ENCODE measurements at places on chromosomes 3 and 15.

DNA sequence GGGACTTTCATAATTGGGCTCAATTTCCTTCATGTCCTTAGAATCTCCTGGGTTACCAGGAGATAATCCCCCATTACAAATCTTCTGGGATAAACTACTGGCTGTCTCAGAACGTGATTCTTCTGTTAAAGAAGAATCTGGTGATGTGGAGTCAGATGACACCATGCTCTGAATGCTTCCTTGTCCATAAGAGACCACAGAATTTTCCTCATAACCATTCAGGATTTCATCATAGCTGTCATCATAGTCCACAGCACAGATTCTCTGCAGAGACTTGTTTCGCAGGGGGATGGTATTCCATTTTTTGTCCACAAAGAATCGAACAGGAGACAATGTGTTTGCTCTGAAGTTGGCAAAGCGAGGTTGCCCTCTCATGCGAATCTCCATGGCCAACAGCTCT lies 109.8 kb upstream of the TSPAN3 start:
- DNase-seq: no peak

GRCh38 chr3:100047455-100048141 lies 66.7 kb downstream of the FILIP1L start:
- DNase-seq: no peak

GRCh38 chr3:25427563-25427941 lies 511 bp upstream of the RARB start:
- DNase-seq: peak; percentile 50

- no peak for DNase-seq
These were observed 16.1 kb upstream of the CSPG5 start for GRCh38 chr3:47594792-47595191.

- DNase-seq: no peak
These were observed 245.1 kb downstream of the ADAMTS17 start for GRCh38 chr15:100096700-100097099.

- no peak for DNase-seq
These were observed 97.2 kb downstream of the FAM43A start for GRCh38 chr3:194782698-194783404.

GRCh38 chr15:60313906-60314305 lies 83.9 kb downstream of the ANXA2 start:
- no peak for DNase-seq

DNA sequence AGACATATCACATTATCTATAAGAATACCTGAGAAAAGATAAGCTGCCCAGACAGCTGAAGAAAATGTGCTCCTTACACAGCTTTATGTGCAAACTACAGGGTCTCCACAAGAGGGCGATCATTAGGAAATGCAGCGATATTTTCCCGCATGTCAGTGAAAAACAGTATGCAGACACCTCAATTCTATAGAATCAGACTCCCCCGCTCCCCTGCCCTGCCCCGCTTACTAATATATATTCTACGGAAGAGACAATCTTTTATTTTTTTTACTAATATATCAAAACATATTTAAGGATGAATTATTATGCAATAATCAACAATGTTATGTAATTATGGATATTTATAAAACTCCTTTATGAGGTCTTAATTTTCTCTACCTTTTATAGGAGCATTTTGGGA lies 681.3 kb downstream of the ROBO1 start:
- no peak for DNase-seq

GRCh38 chr3:52650439-52650838 lies 35.3 kb downstream of the PBRM1 start:
- no peak for DNase-seq

DNA sequence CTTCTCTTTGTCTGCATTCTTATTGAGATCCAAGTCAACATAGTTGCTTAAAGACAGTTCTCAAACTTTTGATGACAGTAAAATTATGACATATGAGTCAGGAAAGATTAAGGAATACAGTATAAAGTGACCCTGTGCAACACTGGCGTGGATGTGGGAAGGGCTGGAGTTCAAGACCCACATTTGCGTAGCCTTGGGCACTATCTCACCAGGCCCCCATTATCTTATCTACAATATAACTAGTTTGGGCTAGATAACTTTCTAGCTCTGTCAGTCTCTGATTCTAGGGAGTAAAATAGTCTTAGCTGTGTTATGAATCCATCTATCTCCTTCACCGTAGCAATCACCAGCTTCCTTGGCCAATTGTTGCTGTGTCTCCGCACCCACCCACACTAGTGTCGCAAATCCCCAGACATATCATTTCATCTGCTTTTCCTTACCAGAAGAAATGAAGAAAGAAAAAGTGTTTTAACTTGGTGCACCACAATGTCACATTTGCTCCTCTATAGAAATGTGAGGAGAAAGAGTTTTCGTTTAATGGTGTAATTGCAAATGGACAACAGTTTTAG lies 14.9 kb upstream of the TM4SF4 start:
- DNase-seq: no peak

- DNase-seq: no peak
These were observed 73.6 kb upstream of the CGNL1 start for GRCh38 chr15:57302640-57303257.

DNA sequence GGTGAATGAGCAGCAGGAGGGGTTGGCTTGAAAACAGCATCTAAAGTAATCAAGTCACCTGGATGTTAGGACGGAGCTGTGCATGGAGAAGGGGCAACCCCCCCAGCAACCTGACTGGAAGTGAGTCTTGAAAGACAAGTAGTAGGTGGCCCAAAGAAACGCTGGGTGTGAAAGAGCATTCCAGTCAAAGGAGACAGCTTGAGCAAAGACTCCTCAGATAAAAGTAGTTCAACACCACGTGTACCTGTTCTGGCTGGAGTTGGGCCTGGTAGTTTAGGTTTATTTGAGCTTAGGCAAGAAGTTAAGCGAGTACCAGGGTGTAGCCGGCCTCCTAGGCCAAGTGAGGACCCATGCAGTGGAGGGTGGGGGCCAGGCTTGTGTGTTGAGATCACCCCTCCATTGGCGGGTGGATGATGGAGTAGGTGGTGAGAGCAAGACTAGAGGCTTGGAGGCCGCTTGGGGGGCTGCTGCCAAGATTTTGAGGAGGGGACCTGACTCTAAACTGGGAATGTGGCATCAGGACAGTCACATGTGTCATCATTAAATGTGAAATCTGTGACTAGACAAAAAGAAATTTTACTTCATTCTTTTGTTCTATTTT lies 61.3 kb downstream of the ABHD2 start:
- no peak for DNase-seq

DNA sequence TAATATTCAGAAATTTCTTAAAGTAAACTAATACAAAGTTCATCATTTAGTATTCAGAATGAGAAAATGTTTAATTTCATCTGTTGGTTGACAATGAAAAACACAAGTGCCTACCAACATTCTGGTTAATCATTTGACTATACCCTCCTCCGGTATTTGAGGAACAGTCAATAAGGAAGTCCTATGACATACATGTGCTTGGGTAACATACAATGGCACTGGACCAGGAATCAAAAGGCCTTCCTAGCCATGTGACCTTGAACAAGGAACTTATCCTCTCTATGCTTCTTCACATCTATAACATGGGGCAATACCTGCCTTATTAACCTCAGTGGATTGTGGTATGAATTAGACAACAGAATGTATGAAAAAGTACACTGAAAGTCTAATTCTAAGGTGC lies 65.8 kb downstream of the ZNF280D start:
- DNase-seq: no peak

GRCh38 chr3:10249833-10250232 lies 1.6 kb downstream of the TATDN2 start:
- no peak for DNase-seq

- peak; percentile 57 for DNase-seq
These were observed 210.1 kb downstream of the CHST2 start for GRCh38 chr3:143329567-143330211.

- no peak for DNase-seq
These were observed 530.2 kb downstream of the NR2F2 start for GRCh38 chr15:96860741-96861140.

- no peak for DNase-seq
These were observed 35.4 kb upstream of the XXYLT1 start for GRCh38 chr3:195306369-195306768.

- DNase-seq: no peak
These were observed 311.5 kb upstream of the THBS1 start for GRCh38 chr15:39269352-39269751.

DNA sequence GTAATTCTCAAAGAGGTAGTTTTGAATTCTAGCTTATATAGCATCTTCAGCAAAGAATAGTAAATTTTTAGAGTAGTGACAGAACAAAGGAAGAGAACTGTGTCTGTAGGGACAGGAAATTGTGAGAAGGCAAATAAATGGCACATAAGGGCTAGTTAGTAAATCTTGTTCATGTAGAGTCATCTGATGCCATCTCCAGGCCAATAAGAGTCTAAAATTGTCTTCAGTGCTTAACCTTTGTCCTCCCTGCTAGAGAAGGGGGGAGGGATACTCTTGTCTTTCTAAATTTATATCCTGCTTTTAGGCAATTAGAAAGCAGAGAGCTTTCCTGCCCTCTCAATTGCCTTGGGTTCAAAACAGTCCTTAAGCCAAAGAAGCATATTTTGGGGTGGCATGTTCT lies 87.0 kb upstream of the DNAJC19 start:
- no peak for DNase-seq

- DNase-seq: no peak
These were observed 27.7 kb downstream of the CMSS1 start for GRCh38 chr3:99845331-99845730.

GRCh38 chr15:74616366-74616939 lies 817 bp downstream of the CLK3 start:
- peak; percentile 46 for DNase-seq

DNA sequence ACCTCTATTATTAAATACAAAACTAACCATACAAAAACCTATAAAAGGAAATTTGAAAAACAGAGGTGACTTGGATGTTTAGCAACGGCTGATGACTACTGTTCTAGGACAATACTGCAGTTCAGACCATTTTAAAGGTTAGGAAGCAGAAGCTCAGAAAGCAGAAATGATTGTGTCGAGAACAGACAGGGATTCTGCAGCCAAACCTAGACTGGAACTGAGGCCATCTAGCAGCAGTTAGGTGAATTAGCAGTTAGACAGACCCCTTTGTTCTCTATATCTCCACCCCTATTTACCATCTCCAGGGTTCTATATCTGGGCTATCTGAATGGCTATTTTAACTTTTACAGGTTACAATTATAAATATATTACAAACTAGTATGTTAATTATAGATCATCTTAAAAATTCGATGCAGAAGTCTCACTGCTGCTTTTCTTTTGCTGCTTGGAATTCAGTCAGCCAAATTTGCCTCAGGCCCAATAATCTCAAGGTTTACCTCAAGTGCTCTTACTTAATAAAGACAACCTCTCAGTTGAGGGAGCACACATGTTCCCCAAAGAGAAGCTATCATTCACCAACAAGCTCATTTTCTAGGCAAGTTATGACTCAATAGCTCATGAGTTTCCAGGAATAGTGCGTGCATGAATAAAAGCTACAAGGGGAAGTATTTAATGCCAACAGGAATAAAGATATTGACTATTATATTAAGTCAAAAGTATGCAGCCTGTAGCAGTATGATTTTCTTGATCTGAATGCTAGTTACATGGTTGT lies 9.3 kb upstream of the IL1RAP start:
- DNase-seq: no peak

- no peak for DNase-seq
These were observed 151.9 kb upstream of the ZNF385D start for GRCh38 chr3:21902956-21903355.

- no peak for DNase-seq
These were observed 105.2 kb upstream of the NR2E3 start for GRCh38 chr15:71705151-71705550.

DNA sequence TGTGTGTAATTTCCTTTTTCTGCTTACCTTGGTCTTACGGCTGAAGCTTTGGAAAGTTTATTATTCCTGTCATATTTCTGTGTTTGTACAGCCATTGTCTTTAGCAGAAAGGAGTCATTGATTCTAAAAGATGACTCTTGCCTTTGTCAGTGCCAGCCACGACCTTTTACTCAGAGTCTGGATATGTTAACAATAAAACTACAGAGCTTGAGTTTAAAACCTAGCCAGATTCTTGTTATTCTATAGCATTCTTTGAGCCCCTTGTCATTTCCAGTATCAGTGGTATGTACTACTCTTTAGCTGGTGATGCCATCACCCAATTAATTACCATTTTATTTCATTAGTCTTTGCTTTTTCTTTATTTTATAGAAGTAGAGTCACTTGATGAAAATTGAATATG lies 142.4 kb downstream of the TCF12 start:
- no peak for DNase-seq

GRCh38 chr3:87390821-87391220 lies 114.4 kb upstream of the POU1F1 start:
- DNase-seq: no peak

GRCh38 chr3:129645286-129645685 lies 38.8 kb upstream of the PLXND1 start:
- no peak for DNase-seq

DNA sequence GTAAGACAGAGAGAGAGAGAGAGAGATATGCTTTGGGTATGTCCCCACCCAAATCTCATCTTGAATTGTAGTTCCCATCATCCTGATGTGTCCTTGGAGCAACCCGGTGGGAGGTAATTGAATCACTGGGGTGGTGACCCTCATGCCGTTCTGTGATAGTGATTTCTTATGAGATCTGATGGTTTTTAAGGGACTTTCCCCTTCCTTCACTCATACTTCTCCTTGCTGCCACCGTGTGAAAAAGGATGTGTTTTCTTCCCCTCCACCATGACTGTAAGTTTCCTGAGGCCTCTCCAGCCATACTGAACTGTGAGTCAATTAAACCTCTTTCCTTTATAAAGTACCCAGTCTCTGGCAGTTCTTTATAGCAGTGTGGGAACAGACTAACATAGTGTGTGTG lies 60.3 kb downstream of the EOMES start:
- DNase-seq: no peak

DNA sequence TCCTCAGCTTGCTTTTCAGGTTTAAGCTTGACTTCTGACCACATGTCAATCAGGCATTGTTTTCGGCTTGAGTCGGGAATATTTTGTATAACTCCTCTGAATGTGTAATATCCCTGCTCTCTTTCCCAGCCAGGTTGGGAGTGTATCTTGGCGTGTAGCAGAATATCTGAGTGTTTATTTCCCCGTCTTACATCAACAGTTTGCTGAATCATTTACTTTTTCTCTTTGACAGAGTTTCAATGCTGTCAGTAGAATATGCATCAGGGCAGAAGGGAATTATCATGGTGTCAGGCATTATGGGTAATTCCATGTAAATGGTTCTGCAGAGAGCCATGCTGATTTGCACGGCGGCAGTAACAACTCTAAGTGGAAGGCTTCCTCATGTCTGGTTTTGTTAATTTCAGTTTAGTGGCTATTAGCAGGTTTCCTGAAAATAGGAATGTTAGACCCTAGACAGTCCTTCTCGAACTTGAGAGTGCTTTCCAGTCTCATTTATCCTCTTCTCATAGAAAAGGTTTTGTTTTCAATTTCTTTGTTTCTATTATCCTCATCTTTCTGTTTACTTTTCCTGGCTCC lies 566.3 kb downstream of the AGBL1 start:
- DNase-seq: no peak

DNA sequence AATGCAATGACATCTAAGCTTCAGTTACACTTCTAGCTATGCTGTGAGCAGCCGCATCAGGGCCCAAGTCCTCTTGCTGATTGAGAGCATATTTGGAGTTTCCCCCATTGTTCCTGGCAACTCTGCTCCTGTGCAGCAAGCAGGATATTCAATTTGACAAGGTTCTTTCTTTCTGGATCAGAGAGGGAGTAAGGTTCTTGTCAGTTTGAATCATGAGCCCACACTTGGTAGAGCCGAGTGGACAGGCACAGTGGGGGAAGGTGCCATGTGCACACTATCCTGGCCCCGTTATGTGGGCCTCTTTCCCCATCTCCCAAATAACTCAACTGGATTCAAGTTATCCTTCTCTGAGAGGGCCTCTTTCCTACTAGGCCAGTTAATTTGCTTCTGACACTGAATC lies 385.4 kb downstream of the ZIC1 start:
- no peak for DNase-seq

- DNase-seq: no peak
These were observed 1044.5 kb downstream of the NTRK3 start for GRCh38 chr15:87212041-87212440.
